ENCODE measurements at places on chromosomes 1 and 21.

- peak; percentile 55 for DNase-seq
These were observed 36.5 kb upstream of the ADAMTS1 start for GRCh38 chr21:26881504-26882228.

- no peak for DNase-seq
These were observed 88.7 kb downstream of the IARS2 start for GRCh38 chr1:220182656-220183055.

GRCh38 chr1:27527890-27528817, 38.2 kb upstream of the WASF2 start:
- peak; percentile 67 for DNase-seq

DNA sequence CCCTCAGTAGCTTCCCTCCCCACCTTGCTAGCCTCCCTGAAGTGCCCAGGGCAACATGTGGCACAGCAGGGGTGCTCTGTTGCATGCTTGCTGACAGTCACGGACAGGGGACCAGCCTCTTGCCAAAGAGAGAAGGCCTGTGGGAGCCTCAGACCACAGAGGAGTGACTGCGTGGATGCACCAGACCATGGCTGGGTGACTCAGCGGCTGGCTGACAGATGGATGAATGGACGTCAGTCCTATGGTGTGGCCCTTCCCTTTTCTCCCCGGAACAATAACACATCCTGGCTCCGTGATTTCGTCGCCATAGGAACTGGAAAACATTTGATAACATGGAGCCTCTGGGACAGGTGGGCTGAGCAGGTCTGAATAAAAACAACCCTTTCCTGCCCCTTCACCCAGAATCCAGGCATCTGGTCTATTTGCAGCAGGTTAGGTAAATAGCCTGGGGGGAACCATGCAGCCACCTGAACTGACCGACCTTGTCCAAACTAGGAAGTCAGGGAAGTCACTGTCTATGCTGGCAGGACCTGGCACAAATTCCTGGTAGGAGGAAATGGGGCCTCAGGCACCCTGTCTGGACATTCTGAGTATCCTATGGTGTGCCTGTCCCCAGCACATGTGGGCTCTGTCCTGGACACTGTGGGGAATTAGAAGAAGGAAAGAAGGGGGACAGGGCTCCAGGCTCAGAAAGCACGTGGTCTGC, 53.3 kb downstream of the NENF start:
- peak; percentile 51 for DNase-seq

DNA sequence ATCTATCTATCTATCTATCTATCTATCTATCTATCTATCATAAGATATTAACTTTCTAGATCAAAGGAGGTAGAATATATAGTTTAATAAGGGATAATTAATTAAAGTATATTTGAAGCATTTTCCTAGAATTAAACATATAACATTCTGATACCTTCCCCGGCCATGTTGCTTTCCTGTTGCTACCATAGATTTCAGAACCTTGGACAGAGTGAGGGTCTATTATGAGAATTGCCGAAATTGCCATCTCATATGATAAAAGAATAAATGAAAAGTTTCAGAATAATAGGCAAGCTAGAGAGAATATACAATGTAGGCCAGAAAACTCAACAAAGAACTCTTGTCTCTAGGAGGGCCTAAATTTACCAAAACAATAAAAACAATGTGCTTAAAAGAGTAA, 706.1 kb upstream of the TMPRSS15 start:
- no peak for DNase-seq

- no peak for DNase-seq
These were observed 1.6 kb upstream of the SRSF4 start for GRCh38 chr1:29183287-29183686.

DNA sequence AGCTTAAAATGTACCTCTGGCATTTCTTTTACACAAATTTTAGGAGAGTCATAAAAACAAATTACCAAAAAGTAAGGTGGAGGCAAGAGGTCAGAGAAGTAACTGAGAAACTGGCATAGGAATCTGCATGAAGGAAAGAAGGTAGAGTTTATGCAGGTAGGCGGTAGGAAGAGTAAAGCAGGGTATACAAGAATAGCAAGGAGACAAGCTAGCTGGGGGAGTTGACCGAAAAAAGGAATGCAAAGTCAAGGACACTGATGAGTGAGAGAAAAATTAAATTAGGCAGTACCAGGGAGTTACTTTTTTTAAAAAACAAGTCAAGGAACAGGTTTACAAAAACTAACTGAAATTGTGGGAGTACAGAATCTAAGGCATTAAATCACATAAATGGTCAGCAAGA, 56.0 kb downstream of the FOXJ3 start:
- DNase-seq: no peak

GRCh38 chr1:205711105-205712048, 31.1 kb upstream of the SLC45A3 start:
- peak; percentile 62 for DNase-seq

DNA sequence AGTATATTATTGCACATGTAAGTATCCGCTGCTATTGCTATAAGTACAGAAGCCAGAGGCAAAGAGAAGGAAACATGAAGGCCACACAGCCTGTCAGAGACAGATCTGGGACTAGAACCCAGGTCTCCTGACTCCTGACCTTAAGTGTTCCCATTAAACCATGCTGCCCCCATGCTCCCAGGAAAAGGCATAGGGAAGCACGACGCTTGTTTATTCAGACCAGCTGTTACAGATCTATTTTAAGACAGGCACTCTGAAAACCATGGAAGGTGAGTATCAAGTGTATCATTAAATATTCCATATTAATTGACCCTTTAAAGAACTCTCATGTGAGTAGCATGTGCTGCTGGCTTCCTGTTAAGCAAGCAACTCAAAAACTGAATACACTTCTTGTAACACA, 11.4 kb downstream of the VAV3 start:
- DNase-seq: peak; percentile 91

GRCh38 chr1:216580538-216581057, 142.6 kb downstream of the ESRRG start:
- no peak for DNase-seq

GRCh38 chr1:183416850-183417771, 1.1 kb downstream of the NMNAT2 start:
- DNase-seq: peak; percentile 36

GRCh38 chr1:71885171-71885570, 397.2 kb downstream of the NEGR1 start:
- no peak for DNase-seq

- no peak for DNase-seq
These were observed 4.7 kb downstream of the RGS8 start for GRCh38 chr1:182679684-182680083.

DNA sequence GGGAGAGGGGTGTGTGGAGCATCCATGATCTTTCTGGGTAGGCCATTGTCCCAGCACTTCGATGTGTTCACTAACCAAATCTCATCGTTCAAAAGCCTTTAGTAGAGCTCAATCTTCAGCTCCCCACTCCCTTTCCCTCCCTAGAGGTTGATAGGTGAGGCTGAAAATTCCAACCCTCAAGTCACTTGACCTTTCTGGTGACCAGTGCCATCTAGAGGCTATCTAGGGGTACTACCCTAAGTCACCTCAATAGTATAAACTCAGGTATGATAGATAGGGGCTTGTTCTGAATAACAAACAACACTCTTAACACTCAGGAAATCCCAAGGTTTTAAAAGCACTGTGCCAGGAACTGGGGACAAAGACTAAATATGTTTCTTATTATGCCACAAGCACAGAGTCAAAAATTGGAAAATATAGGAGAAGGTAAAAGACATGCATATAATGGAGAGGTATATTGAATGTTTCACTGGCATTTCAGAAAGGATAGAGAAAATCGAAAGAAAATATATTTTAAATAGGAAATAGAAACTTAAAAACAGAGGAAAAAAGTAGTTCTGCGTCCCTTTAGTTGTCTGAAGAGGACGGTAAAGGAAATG, 42.9 kb upstream of the CD53 start:
- peak; percentile 43 for DNase-seq

DNA sequence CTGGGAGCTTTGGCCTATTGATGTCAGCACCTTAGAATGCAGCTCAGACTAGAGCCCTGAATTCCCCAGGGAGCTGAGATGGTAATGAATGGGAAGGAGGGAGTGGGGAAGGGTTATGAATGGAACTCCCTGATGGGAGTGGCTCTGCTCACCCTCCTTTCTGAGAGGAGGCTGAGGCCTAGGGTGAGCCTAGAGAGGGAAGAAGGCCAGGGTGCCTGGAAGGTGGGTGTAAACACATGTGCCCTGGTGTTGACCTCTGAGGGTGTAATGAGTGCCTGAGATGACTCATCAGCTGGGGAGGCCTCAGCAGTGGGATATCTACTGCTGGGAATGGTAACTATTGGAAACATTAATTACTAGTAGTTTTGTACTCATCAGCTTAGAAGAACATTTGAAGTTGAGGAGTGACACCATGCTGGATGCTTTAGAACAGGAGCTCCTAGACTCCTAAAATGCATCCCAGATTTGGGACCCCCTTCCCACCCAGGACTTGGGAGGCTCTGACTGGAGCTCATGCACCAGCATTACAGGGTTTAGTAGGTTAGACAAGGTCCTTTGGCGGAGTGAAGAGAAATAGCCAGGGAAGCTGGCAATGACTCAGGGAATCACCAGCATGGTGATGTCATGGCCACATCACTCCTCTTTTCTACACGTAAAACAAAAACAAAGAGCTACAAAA, 16.0 kb upstream of the PIGV start:
- no peak for DNase-seq

DNA sequence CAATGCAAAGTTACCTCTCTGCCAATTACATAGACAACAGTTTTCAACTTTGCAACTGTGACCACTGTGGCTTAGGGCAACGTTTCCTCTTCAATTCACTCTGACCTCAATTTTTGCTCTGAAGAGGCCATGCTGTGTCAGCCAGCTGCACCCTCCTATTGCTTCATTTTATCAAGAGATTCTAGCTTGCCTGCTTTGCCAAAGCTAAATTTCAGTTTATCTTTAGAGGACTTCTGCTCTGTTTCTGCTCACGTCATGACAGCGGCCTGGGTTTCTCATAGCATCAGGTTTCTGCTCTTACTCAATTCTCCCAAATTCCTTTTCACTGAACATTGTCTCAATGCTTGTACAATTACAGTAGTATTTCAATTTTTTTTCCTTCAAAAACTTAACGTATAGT, 154.6 kb downstream of the PLA2G4A start:
- no peak for DNase-seq

DNA sequence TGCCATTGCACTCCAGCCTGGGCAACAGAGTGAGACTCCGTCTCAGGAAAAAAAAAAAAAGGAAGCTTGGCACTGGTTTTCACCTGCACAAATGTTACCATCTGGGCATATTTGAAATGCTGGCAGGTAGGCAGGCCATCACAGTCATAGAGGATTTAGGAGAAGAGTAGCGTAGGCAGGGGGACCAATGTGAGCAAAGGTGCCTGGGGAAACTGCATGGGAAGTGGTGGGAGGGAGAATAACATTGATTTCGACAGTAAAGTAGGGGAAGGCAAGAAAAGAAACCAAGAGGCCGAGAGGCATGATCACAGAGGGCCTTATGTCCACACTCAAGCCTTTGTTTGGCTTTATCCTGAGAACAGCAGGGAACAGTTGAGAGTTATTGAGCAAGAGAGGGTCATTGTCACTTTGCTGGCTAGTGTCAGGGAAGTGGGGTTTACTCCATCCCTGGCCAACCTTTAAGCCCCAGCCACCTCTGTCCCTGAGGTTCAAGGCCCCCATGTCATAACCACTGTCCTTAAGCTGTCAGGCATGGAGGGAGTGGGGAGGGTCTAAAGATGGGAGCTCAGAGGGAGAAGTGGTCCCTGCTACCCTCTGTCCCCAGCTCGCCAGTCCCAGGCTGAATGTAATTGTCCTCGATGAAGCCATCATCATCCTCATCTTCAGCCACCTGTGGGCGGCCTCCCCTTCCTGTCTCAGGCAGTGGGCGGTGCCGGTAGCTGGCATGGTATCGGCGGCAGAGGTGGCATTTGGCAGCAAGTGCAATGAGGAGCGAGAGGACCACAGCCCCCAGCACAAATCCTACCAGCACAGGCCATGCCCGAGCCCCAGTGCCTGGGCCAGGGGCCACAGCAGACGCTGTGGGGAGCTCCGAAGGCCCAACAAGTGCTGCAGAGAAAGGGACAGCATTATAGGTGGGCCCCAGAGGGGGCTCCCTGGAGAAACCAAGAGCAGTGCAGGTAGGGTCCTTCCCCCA, 2.9 kb downstream of the C1orf210 start:
- no peak for DNase-seq

GRCh38 chr1:198699167-198700015, 60.6 kb downstream of the PTPRC start:
- DNase-seq: no peak

- DNase-seq: no peak
These were observed 12.3 kb downstream of the ZMPSTE24 start for GRCh38 chr1:40270152-40270834.

- no peak for DNase-seq
These were observed 315.5 kb downstream of the TGFB2 start for GRCh38 chr1:218660678-218661053.

- no peak for DNase-seq
These were observed 10.2 kb downstream of the USP24 start for GRCh38 chr1:55204997-55205396.

GRCh38 chr1:30359539-30360220, 363.7 kb downstream of the MATN1 start:
- DNase-seq: no peak

DNA sequence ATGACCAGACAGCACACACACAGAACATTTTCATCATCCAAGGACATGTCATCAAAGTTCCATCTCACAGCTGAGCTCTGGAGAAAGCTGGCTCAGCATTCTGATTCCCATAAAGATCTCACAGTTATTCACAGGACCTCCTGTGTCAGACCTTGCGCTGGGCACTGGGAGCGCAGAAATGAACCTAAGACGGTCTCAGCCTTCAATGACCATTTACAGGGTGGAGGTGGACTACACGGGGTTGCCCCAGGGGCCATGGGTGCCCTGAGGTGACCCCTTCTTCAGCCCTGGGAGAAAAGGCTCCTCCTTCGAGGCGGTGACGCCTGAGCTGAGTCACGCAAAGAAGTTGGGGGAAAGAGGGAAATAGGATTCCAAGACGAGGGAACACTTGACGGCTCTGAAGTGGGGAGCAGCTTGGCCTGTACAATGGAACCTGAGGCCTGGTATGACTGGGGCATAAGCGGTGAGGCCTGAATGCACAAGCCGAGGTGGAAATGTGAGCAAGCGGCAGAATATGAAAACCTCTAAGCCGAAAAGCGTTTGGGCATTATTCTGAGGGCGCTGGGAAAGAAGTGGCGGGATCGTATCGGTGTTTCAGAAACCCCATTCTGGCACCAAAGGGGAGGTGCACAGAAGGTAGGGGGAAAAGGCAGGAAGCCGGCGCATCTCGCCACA, 797 bp downstream of the CC2D1B start:
- DNase-seq: no peak

DNA sequence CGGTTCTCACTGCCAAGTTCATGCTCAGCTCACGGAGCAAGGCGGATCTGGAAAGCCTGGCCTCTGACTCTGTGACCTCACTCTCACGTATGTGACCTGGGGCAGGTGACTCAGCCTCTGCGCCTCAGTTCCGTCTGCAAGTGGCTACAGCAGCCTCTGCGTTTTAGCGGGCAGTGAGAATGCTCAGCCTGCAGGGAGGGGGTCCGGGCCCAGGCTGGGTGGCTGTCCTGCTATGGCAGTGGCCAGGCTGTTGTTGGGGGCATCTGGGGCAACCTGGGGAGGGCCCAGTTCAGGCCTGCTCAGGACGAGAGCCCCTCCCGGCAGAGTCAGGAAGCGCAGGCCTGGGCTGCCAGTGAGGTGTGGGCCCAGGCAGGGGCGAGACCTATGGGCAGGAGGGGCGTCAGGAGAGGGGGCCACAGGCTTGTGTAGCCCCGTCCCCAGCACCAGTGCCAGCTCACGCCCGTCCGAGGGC, 27.9 kb downstream of the ARHGEF16 start:
- no peak for DNase-seq
